Activated CD8-positive, alpha-beta memory T cell treated with anti-CD3 and anti-CD28 coated beads for 1 hour (primary cell): ENCODE measurements at places on chromosomes 1 and 21.

DNA sequence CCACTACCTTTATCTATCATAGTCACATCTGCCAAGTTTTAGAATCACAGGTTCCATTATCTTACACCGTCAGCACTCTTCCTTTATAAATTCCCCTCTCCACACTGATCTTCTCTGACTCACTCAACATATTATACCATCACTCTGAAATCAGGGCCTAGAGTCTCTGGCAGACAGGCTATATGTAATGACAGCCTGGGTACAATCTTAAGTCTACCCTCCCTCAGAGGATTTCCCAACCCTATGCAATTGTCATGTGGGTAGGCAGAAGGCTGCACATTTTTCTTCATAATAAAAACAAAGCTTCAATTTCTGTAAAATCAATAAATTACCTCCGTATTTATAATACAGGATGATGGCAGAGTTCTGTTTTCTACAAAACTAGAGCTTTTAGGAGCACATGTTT lies 138.0 kb downstream of the RERE start:
- DNase-seq = no peak

- no peak for DNase-seq
These were observed 2.4 kb downstream of the TMPRSS3 start for GRCh38 chr21:42393443-42393950.

GRCh38 chr1:169325117-169325516 lies 42.5 kb downstream of the NME7 start:
- DNase-seq = no peak

DNA sequence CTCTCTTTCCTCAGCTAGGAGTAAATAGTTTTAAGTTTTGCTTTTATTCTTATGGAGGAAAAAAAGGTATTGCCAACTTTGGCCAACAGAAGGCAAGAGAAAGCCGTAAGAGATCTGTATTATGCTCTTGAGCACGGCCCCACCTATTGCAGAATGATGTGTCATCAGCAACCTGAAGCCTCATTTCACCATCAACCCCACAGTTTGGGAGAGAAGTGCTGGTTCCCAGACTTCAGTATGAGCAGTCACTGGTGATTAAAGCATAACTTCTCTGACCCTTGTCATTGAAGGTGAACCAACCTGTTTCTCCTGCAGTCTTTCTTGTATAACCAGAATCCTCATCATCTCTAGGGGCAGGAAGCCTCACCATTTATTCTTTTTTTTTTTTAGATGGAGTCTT lies 100.2 kb downstream of the SIPA1L2 start:
- DNase-seq = no peak

GRCh38 chr21:15140321-15141019 lies 75.7 kb upstream of the NRIP1 start:
- no peak for DNase-seq

- DNase-seq = no peak
These were observed 110.4 kb upstream of the IFFO2 start for GRCh38 chr1:19066874-19067181.

DNA sequence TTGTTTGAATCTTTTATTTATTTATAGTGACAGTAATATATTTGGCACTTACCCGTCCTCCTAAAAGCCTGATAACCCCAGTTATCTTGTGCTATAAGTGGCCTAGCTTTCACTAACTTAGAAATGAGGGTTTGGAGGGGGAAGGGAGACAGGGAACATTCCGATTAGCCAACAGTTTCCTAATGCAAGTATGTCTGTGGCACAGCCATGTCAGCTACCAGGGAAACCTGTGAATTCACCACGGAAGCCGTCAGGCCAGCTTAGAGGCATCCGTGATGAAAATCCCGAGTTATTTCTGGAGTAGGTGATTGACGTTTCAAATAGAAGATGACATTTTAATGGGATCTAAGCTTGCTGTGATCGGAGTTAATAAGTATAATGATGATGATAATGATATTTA lies 39.4 kb upstream of the BCL10 start:
- DNase-seq = no peak

DNA sequence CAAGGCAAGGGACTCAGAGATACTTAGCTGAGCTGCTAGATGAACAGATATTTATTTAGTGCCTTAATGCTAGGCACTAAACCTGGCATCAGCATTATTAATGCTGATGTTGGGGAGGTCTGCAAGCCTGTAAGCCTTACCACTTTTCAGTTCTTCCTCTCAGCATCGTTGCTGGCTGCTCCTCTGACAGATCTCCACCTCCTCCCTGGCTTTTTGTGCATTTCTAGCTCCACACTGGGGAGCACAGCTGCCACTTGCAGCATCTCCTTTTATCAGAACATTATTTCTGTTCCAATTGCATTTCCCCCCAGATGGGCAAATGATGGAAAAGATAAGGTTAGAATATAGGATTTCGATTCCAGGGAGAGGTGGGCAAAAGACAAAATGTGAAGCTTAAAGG lies 34.8 kb downstream of the CACNA1E start:
- no peak for DNase-seq

GRCh38 chr1:60936163-60936562 lies 146.2 kb upstream of the NFIA start:
- DNase-seq = no peak
